Stimulated activated CD4-positive, alpha-beta T cell treated with anti-CD3 and anti-CD28 coated beads, Interleukin-1b, Interleukin-23, amount 100 ng/mL, for 1 hour (primary cell): ENCODE measurements at places on chromosomes 4 and X.

GRCh38 chrX:31421441-31421840, 349.6 kb upstream of the FTHL17 start:
- no peak for DNase-seq

DNA sequence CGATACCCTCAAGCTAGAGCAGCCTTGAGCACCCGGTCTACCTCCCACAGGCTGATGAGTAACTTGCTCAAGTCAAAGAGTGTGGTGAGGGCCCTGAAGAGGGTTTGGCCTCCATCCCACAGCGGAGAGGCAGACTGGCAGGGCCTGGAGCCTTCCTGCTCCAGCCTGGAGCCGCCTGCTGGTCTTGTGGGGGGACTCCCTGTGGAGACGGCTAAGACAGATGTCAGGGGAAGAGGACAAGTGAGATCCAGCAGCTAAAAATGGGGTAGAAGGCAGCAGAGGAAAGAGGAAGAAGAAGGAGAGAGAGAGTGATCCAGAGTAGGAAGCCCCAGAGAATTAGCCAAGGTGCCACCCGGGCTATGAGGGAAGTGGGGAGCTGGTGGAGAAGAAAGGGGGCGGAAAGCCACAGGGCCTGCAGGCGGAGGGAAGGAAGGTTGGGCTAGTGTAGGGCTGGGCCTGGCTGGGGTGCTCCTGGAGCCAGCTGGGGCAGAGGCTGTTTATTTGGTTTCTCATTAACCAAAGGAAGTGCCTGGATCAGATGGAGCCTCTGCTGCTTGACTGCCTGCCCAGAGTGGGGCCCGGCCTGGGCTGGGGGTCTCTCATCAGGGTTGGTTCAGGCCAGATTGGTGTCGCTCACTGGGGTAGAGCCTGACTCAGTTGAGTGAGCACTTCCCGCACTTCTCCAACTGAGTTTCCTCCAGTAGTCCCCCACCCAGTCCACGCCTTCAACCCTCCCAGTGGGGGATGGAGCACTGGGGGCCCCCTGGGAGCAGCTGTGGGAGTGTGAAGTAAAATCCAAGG, 14.2 kb downstream of the EFNB1 start:
- DNase-seq: no peak

DNA sequence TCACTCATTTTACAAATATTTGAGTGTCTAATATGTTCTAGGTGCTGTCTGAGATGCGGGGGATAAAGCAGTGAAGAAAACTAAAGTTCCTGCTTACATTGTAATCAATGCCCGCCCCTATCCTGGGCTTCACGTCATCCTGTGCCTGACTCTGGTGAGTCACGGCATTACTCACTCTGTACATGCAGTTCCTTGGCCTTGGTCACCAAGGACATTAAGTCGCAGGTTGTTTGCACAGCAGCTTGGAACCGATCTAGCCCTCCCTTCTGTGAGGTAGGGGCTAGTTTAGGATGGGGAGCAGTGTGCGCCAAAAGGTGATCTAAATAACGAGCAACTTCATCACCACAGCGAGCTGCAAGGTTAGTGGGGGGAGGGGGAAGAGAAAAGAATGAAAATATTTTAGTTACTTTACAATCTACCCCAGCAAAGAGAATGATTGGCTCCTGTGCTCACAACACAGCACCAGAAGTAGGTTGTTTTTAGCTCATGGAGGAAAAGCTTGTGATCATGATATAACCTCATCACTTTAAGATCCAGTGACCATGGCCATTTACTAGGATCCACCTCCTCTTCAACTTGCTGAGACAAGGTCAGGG, 48.0 kb upstream of the HDAC8 start:
- DNase-seq: no peak

DNA sequence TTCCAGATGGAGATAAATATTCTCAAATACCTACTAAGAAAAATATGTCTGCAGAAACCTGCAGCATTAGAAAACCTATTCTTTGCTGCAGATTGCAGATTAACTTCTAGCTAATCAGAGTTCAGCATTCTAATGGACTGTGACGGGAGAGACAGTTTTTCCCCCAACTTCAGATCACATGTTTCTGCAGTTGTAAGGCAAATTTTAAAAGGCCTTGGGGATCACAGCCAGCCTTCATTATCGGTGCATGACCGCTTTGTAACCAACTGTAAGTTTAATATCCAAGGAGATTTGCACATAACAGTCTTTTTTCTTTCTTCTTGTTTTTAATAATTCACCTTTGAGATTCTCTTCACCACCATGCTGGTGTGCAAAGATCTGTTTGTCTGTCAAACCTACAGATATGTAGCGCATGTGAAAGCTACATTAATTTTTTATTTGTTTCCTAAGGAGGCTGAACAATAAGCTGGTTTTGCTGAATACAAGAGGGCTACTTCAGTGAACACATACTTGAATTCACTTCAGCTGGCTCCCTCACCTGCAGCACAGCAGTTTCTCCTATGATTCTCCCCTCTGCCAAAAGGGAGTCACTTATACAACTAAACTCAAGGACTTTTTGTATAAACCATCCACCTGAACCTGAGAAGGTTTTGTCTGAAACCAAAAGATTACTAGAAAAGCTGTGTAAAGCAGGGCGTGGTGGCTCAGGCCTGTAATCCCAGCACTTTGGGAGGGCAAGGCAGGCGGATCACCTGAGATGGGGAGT, 488.5 kb downstream of the RPA4 start:
- no peak for DNase-seq

- DNase-seq: no peak
Measured at GRCh38 chr4:74441744-74442143, 3.2 kb upstream of the AREG start.

- DNase-seq: no peak
Measured at GRCh38 chrX:153725039-153725831, 579 bp downstream of the ABCD1 start.

DNA sequence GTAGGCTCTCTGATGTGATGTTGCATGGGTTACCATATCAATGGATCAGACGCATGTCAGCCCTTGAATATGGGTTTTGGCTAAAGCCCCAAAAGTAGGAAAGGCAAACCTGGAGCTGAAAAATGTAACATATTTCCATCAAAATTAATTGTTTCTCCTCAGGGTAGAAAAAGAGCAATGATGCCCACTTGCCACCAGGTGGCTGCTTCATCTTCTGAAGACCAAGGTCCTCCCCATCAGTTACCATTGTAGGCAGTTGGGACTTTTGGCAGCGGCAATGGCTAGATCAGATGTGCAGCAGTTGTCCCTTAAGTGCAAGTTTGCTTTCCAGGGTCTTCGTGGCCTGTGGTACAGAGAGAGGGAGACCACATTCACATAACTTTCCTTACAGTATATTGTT, 118.2 kb downstream of the NAF1 start:
- DNase-seq: no peak

GRCh38 chrX:13281289-13281688, 38.6 kb downstream of the ATXN3L start:
- DNase-seq: no peak

DNA sequence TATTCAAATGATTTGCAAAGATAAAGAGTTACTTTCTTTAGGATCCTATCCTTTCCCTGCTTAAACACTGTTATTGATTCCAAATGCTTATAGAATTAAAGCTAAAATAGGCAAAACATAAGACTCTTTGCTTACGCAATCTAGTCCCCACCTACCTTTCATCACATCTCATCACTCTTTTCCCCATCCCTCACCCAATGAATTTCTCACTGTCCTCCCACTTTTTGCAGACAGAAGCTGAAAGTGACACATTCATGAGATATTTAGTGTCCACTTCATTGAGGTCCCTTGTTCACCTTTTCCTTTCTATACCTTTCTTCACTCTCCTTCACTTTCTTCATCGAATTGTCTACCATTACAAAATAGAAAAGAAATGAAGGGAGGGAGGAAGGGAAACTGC, 424 bp downstream of the SATL1 start:
- DNase-seq: no peak

GRCh38 chr4:130600706-130601105, 1504.8 kb downstream of the C4orf33 start:
- DNase-seq: no peak

GRCh38 chr4:168716406-168717129, 219.7 kb downstream of the PALLD start:
- DNase-seq: no peak

GRCh38 chr4:94641702-94642560, 115.8 kb upstream of the BMPR1B start:
- DNase-seq: no peak

DNA sequence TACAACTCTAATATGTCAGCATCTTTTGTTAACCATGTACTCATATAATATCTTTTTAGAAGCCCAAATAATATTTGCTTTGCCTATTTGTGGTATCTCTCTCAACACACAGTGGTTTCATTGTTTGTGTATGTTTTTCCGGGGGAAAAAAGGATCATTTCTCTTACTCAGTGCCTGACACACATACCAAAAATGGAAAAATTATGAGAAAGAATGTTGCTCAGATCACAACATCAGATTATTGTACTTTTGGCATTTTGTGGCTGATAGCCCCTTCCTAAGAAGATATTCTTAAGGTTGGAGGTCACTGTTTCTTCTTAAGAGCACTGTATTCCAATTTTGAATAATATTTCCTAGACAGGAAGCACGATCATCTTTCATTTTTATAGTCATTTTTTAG, 93.6 kb downstream of the PDLIM5 start:
- no peak for DNase-seq

DNA sequence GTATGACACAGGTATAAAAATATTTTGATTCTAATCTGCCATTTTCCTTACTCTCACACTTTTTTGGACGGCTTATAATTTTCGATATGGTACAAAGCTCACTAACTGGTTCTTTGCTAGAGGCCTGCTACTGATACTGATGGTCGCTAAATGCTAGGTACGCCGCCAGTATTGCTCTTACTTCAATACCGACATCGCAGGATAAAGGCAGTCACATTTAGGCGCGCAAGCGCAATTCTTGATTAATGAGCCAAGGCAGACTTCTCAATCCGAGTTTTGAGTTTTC, 557 bp upstream of the USP38 start:
- no peak for DNase-seq

DNA sequence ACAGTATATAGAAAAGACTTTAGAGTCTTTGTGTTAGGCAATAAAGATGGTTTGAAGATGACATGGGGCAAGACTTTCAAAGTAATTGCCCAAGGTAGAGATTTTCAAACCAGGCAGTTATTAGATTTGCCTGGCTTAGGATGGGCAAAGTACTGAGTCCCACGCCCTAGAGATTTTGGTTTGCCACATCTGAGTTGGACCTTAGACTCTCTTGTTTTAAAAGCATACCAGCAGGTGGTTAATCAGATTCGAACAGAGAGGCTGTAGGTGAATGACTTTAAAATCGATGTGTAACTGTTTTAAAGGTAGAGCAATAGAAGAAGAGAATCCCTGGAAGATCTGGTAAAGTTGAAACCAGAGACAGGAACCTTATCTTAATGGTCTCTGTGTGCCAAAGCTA, 121.5 kb downstream of the RAPGEF2 start:
- DNase-seq: no peak

DNA sequence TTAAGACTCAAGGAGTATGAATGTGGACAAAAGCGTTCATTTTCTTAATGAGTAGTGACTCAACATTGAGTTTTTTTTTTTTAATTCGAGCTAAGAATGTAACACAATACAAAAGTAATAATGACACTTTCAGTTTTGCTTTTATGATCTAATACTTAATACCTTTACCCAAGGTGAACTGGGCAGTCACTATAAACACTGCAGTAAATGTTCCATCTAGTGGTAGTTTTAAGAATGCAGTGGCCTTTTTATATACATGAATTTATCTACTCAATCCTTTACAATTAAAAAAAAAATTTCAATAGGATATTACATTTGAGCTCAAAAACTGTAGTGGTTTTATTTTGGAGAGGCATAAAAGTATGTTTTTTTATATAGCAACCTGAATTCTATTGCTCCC, 33.9 kb downstream of the PDK3 start:
- DNase-seq: no peak

DNA sequence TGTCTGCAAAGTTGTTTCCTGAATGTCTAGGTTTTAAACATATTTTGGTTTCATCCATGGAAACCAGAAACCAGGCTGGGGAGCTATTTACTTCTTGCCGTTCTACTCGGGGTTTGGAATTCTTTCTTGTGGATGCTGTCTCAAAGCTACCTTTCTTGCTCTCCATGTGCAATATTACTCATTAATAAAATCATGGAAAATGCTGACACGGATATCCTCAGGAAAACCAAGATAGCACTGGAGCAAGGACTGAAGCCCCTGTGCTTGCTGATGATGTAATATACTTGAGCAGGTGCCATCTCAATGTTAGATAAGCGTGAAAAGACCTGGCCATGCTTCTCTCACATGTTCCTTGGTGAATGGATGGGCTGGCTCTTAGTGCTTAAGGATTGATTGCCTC, 41.5 kb upstream of the HPF1 start:
- no peak for DNase-seq

GRCh38 chr4:110139815-110140214, 58.6 kb downstream of the ELOVL6 start:
- no peak for DNase-seq

DNA sequence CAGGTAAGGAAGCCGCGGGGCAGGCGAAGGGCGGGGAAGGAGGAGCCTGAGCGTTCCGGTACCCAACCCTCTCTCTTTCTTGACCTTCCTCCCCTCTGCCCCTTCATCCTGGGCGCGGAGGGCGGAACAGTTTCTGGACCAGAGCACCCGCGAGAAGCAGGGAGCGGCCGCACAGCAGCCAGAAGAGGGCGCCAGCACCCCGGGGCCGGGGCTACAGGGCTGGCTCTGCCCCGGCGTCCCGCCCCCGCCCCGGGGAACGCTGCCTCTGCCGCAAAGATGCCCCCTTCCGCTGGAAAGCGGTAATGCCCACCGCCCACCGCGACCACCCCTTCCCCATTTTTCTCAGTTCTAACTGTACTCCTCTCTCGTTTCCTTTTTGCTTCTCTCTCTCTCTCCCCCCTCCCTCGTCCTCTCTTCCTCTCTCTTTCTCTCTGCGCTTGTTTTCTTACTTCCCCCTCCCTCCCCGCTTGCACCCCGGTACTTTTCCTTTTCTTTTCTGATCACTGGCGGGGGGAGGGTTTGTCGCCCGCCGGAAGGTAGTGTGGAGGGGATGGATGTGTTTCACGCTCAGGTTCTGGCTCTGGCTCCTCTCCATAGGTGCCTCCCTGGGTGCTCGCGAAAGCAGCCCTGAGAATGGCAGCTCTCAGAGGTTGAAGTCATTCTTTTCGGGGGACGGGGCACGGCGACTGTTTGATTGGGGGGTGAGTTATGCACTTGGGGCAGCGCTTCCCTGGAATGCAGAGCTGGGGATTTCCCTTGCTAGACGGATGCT, 13.1 kb upstream of the PRDM8 start:
- peak; percentile 88 for DNase-seq

- DNase-seq: no peak
Measured at GRCh38 chrX:81355436-81355835, 153.5 kb downstream of the SH3BGRL start.

DNA sequence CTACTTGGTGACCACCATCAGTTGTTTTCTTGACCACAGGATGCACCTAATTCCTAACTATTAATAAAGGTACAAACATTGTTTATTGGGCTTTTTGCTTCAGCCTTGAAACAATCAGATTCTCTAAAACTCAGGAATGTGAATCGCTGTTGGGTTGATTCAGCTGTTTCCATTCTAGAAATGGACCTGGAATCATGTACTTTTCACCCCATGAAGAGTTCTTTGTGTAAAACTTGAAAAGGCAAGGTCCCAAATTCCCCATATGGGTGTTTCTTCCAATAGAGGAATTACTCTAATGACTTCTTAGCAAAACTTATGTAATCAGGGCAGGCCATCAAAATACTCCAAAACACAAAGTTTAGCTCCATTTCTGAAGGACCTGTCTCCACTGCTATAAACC, 7.4 kb downstream of the AFAP1 start:
- DNase-seq: no peak

- DNase-seq: peak; percentile 10
Measured at GRCh38 chrX:10111364-10112148, 45.2 kb upstream of the CLCN4 start.

GRCh38 chrX:110003167-110004156, 548 bp downstream of the TMEM164 start:
- DNase-seq: no peak

GRCh38 chr4:86627462-86628135, 33.5 kb downstream of the PTPN13 start:
- DNase-seq: no peak
